ENCODE measurements at places on chromosomes 5 and 9. TPM values are rescaled to one million over a fixed set of nuclear protein-coding genes. Genes with fewer than 3 reads are reported as not detected.

DNA sequence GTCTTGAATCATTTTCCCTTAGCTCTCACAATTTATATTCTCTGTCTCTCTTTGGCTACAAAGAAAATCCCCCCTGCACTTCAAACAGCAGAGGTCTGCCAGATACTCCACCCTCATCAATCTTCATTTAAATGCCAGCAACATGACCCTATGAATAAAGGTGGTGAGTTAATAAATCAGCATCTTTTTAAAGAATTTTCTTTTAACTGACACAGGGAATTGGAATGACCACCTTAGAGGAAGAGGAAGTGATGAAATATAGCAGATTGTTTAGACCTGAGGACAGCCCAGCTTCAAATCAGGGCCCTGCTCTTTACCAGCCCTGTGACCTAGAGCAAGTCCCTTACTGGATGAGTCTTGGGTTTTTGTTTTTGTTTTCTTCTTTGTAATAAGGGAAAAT is 223.1 kb upstream of the PAPPA start:
- DNase-seq, result no peak

GRCh38 chr5:96743805-96744204 is 63.9 kb downstream of the ERAP1 start:
- no peak for DNase-seq

Gene KIF20A
- 51.0 TPM for total RNA-seq

- no peak for DNase-seq
Measured at GRCh38 chr9:135300346-135301141, 179.0 kb upstream of the PPP1R26 start.

Gene SUSD3
- total RNA-seq, result 68.0 TPM

DNA sequence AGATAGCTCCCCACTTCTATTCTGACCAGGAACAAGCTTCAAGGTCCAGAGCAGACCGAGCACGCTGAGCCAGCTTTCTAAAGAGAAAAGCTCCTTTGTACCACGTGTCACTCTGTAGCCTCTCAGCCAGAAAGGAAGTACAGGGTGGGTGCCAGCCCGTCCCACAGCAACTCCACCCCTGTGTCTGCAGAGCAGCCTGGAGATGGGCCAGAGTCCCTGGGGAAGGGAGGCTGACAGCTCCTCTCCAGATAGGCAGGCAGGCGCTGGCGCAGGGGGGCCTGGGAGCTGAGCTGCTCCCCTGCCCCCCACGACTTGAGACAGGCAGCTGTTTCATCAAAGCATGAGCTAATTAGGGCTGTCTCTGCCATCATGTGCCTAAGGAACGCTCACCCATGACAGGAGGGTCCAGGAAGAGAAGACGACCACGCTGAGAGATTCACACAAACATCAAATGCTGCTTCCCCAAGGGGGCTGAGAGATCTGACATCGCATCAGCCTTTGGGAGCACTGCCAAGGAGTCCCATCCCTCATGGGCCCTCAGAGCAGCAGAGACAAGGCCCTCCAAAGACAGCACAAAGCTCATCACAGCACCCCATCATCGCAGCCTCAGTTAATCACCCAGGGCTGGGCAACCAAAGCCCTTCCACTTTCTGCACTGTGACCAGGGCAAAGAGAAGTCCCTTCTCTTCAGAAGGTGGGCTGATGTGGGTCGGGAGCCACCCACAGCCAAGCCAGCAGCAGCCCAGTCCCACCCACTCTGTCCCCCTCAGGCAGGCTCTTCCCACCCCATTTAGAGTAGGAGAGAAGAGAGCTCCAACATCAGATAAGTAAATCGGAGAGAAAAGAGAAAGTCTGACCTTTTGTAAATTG is 78.5 kb upstream of the LRRTM2 start:
- DNase-seq, result no peak

Gene JADE2
- 161 TPM for total RNA-seq

Measured in activated naive CD8-positive, alpha-beta T cell treated with anti-CD3 and anti-CD28 coated beads, Interleukin-2, amount 10 ng/mL, durations not matched to agents 7 days and 5 days (primary cell).